ENCODE measurements at places on chromosomes 12 and 14.

DNA sequence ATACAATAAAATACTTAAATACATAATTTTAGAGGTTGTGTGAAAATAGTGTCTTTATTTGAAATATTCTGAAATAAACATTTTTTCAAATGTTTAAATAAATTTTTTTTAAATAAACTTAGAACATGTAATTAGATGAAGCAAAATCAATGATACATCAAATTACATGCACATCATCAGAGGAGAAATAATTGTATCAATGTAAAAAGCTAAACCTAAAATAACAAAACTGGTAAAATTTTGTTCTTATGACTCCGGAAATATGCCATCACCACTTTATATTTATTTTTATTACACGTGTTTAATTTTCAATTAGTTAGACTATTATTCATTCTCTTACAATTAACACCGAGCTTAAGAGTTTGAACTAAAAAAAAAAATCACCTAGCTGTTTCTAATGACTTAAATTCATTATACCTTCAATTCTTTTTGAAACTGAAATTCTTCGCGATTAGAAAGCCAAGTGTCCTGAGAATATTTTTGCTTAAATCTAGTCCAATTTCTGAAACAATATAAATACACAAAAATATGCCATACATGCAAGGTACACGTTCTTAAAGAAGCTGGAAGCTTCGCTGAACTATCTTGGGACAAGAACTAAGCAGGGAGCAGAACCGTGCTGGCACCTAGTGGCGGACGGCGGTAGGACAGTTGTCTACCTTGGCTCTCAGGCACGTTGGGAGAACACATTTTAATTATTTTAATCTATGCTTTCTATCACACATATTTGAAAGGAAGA is 230.5 kb downstream of the SLC25A21 start:
- DNase-seq: no peak

GRCh38 chr14:25003537-25003936 is 46.4 kb downstream of the STXBP6 start:
- DNase-seq: no peak

DNA sequence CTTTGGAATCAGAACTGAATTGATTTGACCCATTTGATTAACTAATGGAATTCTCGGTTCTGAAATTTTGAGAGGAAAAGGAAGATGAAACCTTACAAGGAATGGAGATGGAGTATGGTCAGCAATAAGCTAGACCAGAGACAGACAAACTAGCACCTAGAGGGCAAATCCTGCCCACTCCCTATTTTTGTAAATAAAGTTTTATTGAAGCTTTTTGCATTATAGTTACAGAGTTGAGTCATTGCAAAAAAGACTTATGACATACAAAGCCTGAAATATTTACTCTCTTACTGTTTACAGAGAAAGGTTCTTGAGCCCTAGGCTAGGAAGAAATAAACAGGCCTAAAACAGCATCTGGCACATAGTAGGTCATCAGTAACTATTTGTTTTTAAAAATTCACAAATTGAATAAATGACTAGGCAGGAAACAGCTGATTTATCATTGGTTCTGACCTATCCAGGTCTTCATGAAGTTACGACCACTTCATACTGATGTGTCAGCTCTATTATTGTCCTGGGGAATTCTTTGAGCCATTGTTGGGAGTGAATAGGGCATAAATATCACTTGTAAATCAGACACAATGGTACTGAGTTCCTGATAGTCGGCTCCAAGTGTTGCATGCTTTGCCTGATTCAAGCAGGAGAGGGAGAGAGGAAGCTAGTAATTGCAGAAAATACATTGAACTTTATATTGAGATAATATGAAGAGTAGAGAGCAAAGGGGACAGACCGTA is 14.6 kb upstream of the STAB2 start:
- DNase-seq: no peak

DNA sequence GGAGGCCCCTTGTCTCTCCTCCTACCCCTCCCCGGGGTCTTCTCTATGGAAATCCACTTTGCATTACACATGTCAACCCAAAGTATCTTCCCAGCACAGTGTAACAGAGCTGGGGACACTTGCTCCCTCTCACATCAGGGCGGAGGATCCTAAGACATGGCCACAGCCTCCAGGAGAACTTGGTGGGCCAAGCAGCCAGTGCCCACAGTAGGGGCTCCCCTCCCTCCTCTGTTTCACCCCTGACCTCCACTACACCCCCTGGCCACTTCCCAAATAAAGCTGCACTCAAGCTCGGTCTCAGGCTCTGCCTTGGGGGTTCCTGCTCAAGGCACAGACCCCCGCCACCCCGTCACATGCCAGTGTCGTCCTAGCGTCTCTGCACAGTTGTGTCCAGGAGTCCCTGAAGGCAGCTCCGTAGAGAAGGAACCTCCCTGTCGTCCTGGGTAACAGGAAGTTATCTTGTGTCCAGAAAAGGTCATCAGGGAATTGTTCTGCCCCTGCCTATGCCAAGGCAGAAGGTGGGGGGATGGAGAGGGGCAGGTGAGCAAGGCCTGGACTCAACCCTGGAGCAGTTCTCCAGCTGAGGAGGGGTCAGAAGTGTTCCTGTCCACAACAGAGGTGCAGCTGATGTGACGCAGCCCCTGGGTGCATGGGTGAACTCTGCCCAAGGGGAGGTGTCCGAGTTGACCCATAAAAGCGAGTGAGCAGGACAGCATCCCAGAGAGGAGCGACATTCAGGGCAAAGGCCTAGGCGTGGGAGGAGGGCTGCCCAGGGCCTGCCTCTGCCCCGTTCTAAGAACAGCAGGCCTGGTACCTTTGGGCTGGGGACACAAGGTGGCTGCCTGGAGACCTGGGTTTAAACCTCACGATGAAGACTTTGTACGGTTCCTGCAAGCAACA is 25.5 kb downstream of the DIO3 start:
- no peak for DNase-seq

DNA sequence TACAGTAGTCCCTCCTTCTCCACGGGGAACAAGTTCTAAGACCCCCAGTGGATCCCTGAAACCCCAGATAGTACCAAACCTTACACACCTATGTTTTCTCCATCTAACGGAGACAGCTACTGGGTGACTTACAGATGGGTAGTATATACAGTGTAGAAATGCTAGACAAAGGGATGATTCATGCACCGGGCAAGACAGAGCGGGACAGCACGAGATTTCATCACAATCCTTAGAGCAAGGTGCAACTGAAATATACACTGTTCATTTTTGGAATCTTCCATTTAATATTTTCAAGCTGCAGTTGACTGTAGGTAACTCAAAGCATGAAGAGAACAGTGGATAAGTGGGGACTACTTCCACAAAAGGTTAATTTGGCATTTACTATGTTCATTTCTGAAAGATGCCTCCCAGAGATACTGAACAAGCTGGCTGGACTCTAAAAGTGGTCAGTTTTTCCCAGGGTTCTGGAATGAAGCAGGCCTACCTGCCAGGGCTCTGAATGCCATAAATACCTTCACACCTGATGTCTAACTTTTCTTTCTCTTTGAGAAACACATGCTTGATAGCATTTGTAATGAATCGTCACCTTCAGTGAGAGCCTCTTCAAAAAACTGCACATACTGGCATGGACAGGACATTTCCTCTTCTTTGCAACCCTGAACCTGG is 127.7 kb upstream of the FOXN3 start:
- DNase-seq: no peak

GRCh38 chr12:113912760-113913329 is 53.3 kb downstream of the RBM19 start:
- no peak for DNase-seq

- no peak for DNase-seq
These were observed 4.6 kb downstream of the TMEM120B start for GRCh38 chr12:121717041-121717699.

DNA sequence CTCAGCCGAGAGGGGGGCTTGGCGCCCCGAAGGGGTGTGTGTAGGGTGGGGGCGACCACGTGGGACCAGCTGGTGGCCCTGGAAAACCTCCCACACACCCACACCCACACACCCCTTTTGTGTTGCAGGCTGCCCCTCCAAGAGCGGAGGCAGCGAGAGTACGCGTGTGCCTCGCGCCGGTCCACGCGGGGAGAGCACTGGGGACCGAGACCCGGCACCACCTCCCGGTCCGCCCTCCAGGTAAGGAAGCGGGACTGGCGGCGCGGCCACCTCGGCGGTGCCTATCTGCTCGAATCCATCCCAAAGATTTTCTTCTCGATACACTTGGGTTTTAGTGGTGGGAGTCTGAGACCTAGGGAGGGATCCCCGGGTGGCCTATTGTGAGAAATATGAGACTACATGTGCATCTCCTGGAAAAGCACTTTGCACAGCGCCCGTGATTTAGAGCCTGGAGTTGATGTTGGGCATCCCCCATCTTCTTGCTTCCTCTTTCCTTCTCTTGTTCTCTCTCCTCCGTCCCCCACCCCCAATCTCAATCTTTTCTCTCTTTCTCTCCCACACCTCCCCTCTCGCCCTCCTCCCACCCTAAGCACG is 393 bp downstream of the SYT1 start:
- no peak for DNase-seq

DNA sequence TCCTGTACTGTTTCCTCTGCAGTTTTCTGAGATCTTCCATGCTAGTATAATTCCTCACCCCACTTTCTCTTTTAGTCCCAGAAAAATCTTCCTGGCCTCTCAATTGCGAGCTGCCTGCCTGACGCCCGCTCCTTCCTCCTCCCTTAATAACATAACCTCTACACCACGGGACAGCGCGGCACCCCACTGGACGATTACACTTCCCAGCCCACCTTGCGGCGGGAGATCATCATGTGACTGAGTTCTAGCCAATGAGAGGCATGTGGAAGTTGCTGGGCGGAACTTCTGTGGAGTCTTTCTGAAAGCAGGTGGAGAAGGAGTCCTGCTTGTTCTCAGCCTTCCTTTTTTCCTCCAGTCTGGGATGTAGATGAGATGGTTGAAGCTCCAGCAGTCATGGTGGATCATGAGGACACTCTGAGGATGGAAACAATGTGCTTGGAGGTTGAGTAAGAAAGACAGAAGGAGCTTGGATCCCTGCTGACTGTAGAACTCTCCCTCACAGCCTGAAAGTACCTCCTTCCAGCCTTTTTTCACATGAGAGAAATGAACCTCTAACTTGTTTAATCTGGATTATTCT is 133.6 kb upstream of the VRK1 start:
- DNase-seq: no peak

DNA sequence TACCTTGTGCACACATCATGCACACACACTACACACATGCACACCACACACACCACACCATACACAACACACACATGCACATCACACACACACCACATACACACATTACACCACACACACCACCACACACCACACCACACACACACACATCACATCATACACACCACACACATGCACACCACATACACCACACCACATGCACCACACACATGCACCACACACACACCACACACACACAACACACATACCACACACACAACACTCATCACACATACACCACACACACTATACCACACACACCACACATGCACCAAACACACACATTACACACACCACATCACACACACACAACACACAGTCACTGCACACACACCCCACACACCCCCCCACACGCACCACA is 38.1 kb downstream of the SDR9C7 start:
- DNase-seq: no peak
